ENCODE measurements at places on chromosomes 1 and 21. TPM values are rescaled to one million over a fixed set of nuclear protein-coding genes. Genes with fewer than 3 reads are reported as not detected.
A peak's percentile ranks its signal among the peaks of the same experiment; 100 is the strongest.

DNA sequence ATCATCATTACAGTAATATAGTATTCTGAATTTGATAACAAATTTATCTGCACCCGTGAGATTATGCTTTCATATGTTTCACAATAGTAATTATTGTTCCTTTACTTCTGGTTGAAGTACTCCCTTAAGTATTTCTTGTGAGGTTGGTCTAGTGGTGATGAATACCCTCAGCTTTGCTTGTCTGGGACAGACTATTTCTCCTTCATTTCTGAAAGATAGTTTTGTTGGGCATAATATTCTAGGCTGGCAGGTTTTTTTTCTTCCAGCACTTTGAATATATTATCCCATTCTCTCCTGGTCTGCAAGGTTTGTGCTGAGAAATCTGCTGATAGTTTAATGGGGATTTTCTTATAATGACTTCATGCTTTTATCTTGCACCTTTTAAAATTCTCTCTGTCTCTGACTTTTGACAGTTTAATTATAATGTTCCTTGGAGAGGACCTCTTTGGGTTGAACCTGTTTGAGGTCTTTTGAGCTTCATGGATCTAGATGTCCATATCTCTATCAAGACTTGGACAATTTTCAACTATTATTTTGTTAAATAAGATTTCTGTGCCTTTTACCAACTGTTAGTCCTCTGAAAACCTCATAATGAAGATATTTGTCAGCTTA is 371.5 kb upstream of the VAMP3 start:
- DNase-seq: no peak

The PAPPA2 gene
- 0.08 TPM for total RNA-seq

- DNase-seq: no peak
Measured at GRCh38 chr1:82564333-82564732, 763.6 kb downstream of the ADGRL2 start.

GRCh38 chr1:222347627-222348026 is 200.3 kb downstream of the HHIPL2 start:
- DNase-seq: no peak

GRCh38 chr1:108590441-108590840 is 30.5 kb downstream of the EEIG2 start:
- no peak for DNase-seq

GRCh38 chr1:246602194-246602593 is 35.9 kb downstream of the CNST start:
- peak; percentile 28 for DNase-seq

The TSPEAR gene
- not detected for total RNA-seq

The SMPDL3B gene
- total RNA-seq: 0.93 TPM

GRCh38 chr1:219310181-219310728 is 136.6 kb downstream of the LYPLAL1 start:
- no peak for DNase-seq

The FCRL5 gene
- total RNA-seq: not detected

The DPT gene
- not detected for total RNA-seq

DNA sequence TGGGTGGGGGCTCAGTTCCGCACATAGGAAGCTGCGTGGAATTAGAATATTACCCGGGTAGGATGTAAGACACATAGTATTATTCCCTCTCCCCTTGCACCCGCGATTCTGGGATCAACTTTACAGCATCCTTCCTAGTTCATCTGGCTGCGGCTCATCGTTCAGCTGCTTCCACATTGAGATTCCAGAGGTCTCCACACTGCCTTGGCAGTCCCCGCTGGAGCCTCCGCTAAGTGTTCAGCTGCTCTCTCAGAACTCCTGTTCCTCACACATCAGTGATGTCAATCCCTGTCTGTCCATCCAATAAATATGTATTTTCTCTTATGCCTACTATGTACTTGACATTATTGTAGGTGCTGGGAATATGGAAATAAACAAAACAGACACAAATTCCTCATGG is 135.6 kb upstream of the SYT6 start:
- DNase-seq: no peak

- no peak for DNase-seq
Measured at GRCh38 chr21:26795866-26796329, 49.3 kb downstream of the ADAMTS1 start.

DNA sequence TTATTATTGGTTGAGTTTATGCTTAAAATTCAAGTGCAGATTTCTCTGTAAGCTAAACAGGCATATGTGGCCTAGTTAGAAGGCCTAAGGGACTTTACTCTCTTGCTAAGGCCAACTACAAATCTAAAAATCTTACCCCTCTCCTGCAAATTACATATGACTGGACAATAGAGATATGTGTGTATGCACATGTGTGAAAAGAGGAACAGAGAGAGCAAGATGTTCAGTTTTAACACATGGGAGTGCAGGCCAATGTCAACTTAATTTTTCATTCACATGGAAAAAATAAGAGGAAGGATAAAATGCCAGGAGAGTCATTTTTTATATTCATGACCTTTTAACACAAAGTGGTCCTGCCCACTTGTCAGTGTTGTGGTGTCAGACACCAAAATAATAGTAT is 8.5 kb downstream of the OR10K2 start:
- DNase-seq: no peak

The CXADR gene
- 0.65 TPM for total RNA-seq

The WDR3 gene
- 19.6 TPM for total RNA-seq

GRCh38 chr1:35444519-35444774 is 112.8 kb downstream of the KIAA0319L start:
- no peak for DNase-seq

The LCE2B gene
- total RNA-seq: not detected

The SYDE2 gene
- total RNA-seq: 0.58 TPM

- no peak for DNase-seq
Measured at GRCh38 chr1:9780554-9781110, 43.1 kb downstream of the CLSTN1 start.

GRCh38 chr1:87644579-87645190 is 316.0 kb downstream of the LMO4 start:
- DNase-seq: no peak

The PTPN14 gene
- 0.20 TPM for total RNA-seq

DNA sequence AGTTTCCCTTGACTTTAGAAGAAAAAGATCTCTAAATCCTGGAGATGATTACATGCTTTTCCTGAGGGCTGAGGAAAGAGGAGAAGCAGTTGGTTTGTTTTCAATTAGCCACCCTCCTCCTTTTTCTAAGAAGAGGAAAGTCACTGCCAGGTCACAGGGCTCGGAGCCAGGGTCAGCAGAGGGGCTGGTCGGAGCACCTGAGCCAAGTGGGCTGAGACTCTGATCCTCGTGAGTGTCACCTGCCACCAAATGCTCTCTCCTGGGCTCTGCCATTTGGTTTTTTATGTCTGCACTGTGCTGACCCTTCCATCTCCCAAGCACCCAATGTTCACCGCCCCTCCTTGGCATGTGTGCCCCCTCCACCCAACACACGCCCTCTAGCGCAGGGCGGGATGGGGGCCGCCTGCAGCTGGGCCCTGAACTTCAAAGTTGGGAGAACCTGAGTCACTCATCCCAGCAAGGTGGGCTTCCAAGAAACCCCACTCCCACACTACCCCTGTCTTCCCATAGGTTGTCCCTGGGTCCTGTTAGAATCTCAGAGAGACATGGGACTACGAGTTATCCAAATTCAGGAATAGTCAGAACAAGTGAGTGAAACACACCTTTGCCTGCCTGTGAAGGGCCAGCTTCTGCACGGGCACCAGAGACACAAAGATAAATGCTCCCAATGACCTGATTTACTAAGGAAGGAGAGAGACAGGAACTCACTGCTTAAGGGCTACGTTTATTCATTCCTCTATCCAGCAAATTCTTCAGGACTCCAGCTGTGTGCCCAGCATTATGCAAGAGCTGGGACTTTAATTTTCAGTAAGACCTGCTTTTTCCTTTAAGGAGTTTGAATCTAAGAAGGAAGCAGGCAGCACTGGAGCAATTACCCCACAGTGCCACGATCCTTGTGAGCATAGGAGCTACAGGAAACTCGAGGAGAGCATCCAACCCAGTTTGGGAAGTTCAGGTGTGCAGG is 127.5 kb downstream of the RHOU start:
- no peak for DNase-seq

DNA sequence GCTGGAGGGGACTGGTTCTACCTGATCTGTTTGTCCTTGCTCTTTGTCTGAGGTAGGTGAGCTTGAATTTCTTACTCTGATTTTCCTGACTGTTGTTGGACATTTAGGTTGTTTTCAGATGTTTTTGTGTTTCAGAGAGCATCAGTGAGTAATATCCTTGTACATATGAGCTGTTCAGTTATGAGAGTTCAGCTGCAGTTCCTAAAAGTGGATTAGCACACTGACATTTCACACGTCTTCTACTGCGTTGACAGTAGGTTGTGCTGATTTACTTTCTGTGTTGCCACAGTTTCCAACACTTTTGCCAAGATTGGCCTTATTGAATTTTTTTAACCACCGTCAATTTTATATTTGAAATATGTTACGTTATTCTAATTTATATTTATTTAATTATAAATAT is 27.7 kb downstream of the CXADR start:
- DNase-seq: no peak

DNA sequence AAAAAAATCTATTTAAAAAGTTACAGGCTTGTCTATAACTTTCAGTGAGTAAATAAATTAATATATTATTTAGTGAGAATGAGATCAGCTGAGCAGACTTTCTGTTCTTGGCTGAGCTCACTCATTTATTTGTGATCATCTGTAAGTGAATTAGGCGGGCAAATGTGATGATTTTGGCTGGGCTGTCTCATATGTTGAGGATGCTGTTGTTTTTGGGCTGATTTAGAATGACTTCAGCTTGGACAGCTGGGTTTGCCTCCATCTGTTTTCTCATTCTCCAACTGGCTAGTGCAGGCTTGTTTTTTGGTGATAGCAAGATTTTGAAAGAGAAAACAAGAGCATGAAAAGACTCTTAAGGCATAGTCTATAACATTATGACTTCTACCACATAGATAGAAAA is 475.8 kb upstream of the OLFM3 start:
- DNase-seq: no peak

DNA sequence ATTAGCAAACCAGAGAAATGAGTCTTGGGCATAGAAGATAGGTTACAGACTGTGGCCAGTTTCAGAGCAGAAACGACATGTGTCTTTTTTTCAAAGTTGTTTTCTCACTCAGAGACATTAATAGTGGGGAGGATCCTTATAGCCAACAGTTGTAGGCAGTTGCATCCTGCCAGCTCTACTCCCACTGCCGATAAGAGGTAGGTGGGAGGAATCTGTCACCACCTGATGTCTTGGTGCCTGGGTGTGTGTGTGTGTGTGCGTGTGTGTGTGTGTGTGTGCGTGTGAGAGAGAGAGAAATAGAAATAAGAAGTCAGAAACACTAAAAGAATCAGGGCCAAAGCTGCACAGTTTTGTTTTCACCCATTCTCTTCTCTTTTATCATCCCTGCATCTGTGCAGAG is 219.5 kb downstream of the ZP4 start:
- no peak for DNase-seq

GRCh38 chr1:201893431-201893830 is 4.7 kb downstream of the SHISA4 start:
- DNase-seq: no peak

GRCh38 chr1:214124281-214124805 is 136.6 kb downstream of the PROX1 start:
- DNase-seq: no peak

The TFAP2E gene
- 0.85 TPM for total RNA-seq

GRCh38 chr1:162541619-162542141 is 19.8 kb upstream of the UAP1 start:
- DNase-seq: no peak

The IGSF5 gene
- not detected for total RNA-seq

The EPS8L3 gene
- not detected for total RNA-seq

DNA sequence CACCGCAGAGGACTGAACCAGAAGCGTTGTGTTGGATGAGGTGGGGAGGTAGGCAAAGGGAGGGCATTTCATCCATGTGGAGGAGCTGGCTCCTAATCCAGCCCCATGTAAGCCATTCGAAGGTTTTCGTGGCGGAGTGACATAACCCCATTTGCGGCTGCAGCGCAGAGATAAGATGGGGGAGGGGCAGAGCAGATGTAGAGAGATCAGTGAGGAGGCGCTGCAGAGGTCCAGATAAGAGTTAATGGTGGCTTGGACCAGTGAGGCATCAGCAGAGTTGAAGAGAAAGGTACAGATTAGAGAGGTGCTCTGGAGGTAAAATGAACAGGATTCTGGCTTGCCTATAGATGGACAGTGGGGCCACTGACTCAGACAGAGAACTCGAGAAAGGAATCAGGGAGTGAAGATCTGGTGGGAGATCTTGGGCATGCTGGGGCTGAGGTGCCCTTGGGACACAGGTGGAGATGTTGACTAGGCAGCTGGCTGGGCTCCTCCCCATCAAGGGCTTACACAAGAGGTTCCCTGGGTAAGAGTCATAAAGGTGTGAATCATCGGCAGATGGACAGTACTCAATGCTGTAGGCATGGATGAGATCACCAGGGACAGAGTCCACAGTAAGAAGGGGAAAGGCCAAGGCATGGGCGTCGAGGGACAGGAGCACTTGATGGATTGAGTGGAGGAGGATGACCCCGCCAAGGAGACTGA is 7.8 kb upstream of the PTPRF start:
- no peak for DNase-seq

The TFF2 gene
- total RNA-seq: not detected

The DYRK3 gene
- total RNA-seq: 8.8 TPM

DNA sequence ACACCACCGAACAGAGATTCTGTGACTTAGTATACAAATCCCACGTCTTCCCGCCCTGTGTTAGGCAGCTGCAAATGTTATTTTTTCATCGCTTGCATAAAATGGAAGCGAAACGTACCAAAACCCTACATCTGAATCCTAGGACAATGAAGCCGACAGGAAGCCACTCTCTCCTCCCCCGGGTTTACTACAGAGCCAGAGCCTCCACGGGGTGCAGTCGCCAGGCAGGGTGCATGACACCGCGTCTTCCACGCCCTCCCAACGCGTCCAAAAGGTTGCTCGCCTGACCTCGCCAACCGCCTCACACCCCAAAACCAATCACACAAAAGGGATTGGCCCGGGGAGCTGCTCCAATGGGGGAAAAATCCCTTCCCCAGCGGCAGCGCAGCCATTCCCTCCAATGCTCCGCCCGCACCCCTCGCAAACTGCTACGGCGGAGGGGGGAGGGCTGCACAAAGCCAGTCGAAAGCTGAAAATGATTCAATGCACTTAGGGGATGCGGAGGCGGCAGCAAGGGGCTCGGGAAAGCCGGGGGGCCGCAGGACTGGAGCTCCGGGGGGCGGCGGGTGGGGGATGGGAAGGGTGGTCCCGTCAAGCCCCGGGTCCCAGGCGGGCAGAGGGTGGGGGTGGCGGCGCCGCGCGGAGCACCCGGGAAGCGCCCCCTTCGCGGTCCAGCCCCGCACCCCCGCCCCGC is 701 bp downstream of the CEP170 start:
- DNase-seq: peak; percentile 65

- DNase-seq: no peak
Measured at GRCh38 chr1:86701731-86702130, 2.6 kb upstream of the SH3GLB1 start.

GRCh38 chr1:76793594-76793993 is 73.7 kb upstream of the ST6GALNAC5 start:
- DNase-seq: no peak

The MIS18A gene
- 20.3 TPM for total RNA-seq

The HFM1 gene
- total RNA-seq: not detected

The SELP gene
- total RNA-seq: 0.83 TPM

The AVPR1B gene
- total RNA-seq: not detected

Measured in activated CD4-positive, alpha-beta memory T cell treated with anti-CD3 and anti-CD28 coated beads, Interleukin-2, amount 10 ng/mL, durations not matched to agents 7 days and 5 days (primary cell).